Activated T-helper 1 cell treated with anti-CD3 and anti-CD28 coated beads, Interleukin-12 subunit alpha, Interleukin-12 subunit beta, Interleukin-2, Interleukin-4 antibody, amounts not matched to agents 30 ng/mL and 10 ng/mL and 1 ng/mL, durations not matched to agents 14 hours and 24 hours and 36 hours (primary cell): ENCODE measurements at places on chromosomes 16 and 17.

- peaks cover 2% of the 10 kb centered on the region for H3K4me1 ChIP-seq
- no peak for DNase-seq
- no peaks in the 10 kb centered on the region for H3K27me3 ChIP-seq
- no peak overlapping the region for H3K27ac ChIP-seq
These were observed 173.8 kb upstream of the RPH3AL start for GRCh38 chr17:526425-526824.

GRCh38 chr17:37019117-37019740 is 70.5 kb downstream of the AATF start:
- no peak overlapping the region for H3K4me3 ChIP-seq
- no peak for DNase-seq
- H3K27ac ChIP-seq, result no peak overlapping the region

GRCh38 chr16:15961060-15961511 is 11.7 kb downstream of the ABCC1 start:
- H3K27me3 ChIP-seq, result no peaks in the 10 kb centered on the region
- H3K4me1 ChIP-seq, result peaks cover 63% of the 10 kb centered on the region
- DNase-seq, result peak; percentile 76
- H3K36me3 ChIP-seq, result peaks cover 34% of the 10 kb centered on the region

DNA sequence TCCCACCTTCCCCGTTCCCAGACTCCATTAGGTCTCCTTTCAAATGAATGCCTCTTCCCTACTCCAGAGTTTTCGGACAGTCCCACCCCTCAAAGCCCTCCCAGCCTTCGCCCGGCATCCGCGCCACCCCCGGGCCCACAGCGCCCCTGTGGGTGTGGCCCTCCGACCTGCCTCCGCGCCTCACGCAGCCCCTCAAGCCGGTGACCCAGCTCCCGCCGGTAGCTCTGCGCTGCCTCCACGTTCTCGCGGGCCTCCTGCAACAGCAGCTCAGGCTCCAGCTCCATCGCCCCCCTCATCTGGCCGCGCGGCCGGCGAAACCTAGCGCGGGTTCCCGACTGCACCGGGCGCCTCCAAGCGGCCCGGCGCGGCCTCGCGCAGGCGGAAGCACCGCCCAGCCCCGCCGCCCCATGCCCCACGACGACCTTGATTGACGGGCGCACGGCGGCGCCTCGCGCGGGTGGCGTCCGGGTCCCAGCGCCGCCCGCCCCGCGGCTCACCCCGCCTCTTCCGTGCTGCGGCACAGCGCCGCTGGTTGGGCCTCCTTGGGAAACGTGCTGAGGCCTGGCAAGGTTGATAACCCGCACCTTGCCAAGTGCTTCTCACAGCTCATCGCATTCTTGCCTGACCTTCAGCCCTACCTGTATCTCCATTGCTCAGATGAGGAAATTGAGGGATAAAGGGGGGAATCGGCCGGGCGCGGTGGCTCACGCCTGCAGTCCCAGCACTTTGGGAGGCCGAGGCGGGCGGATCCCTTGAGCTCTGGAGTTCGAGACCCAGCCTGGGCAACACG is at the start of gene CRLF3:
Gene CRLF3, minus strand, starts transcription at position 337 of the 790 bp plus-strand sequence. Its CDS starts 41 bp downstream, at position 296.
- peak; percentile 90 for DNase-seq
- peak within 1 kb of the TSS; percentile 100 for H3K4me3 ChIP-seq
- H3K27ac ChIP-seq, result peak within 1 kb of the TSS; percentile 89
- peaks cover 12% of the 10 kb centered on the region for H3K36me3 ChIP-seq
- no peaks in the 10 kb centered on the region for H3K27me3 ChIP-seq
- H3K4me1 ChIP-seq, result peaks cover 30% of the 10 kb centered on the region

- no peaks in the 10 kb centered on the region for H3K36me3 ChIP-seq
- H3K27ac ChIP-seq, result no peak overlapping the region
- no peak overlapping the region for H3K4me3 ChIP-seq
- H3K27me3 ChIP-seq, result peaks cover 23% of the 10 kb centered on the region
These were observed 205.5 kb upstream of the FOXF1 start for GRCh38 chr16:86304868-86305267.

- H3K4me1 ChIP-seq, result no peaks in the 10 kb centered on the region
- H3K4me3 ChIP-seq, result no peak overlapping the region
- no peaks in the 10 kb centered on the region for H3K27me3 ChIP-seq
- H3K27ac ChIP-seq, result no peak overlapping the region
- DNase-seq, result no peak
- no peaks in the 10 kb centered on the region for H3K36me3 ChIP-seq
These were observed 241.4 kb downstream of the PMP22 start for GRCh38 chr17:15023589-15024336.

GRCh38 chr17:10613775-10614513 is 43.2 kb downstream of the MYH3 start:
- no peak for DNase-seq
- H3K36me3 ChIP-seq, result no peaks in the 10 kb centered on the region
- no peak overlapping the region for H3K27ac ChIP-seq
- H3K4me1 ChIP-seq, result no peaks in the 10 kb centered on the region
- H3K4me3 ChIP-seq, result no peak overlapping the region

DNA sequence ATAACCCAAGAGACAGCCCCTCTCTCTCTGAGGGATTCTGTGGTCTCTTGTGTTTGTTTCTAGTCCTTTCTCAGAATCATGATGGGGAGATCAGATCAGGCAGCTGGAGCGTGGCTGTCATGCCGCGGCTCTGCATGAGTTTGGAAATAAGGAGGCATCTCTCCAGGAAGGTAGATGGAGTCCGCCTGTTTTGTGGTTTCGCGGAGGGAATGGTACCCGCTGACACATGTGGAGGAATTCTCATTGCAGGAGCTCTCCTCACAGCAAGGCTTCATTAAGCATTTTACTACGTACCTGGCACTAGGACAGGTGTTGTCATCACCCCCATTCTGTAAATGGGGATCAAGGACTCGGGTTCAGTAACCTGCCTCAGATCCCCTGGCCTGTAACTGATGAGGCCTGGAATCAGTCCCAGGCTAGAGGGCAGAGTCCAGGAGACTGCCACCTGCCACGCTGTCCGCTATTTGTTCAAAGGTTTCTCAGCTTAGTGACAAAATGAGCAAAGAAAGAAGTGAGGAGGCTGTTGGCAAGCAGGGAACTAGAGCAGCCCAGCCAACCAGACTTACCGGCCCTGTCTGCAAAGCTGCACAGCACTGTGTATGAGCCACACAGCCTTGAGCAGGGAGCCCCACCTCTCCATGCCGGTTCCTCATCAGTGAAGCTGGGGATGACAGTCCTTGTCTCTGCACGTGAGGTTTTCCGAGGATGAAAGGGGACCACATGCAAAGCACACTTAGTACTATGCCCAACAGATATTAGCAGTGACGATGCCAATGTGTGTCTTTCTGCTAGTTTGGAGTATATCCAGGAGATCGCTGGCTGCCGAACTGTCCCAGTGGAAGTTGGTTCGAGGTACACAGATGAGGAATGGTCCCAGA is 11.0 kb downstream of the KDM8 start:
- no peak overlapping the region for H3K4me3 ChIP-seq
- H3K27ac ChIP-seq, result no peak overlapping the region
- no peak for DNase-seq
- H3K27me3 ChIP-seq, result no peaks in the 10 kb centered on the region
- peaks cover 12% of the 10 kb centered on the region for H3K4me1 ChIP-seq
- peaks cover 22% of the 10 kb centered on the region for H3K36me3 ChIP-seq

DNA sequence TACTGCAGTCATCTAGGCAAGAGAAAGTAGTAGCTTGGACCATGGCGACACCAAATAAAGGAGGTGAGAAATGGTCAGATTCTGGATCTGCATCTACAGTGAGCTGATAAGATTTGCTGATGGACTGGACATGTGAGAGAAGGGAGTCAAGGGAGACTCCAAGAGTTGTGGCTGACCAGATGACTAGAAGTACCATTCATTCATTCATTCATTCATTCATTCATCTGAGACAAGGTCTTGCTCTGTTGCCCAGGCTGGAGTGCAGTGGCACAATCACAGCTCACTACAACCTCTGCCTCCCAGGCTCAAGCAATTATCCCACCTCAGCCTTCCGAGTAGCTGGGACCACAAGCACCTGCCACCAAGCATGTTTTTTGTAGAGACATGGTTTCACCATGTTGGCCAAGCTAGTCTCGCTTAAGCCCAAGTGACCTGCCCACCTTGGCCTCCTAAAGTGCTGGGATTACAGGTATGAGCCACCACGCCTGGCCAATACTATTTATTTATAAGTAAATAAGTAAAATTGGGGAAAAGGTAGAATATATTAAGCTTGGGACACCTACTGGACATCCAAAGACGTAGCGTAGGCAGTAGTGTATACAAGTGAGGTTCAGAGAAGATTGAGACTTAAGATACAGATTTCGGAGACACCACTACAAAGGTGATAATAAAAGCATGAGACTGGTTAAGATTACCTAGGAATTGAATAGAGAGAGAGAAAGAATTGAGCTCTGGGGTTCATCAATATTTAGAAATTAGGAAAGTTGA is 15.7 kb upstream of the RNF43 start:
- DNase-seq, result no peak
- H3K27ac ChIP-seq, result peak overlapping the region; percentile 38
- H3K27me3 ChIP-seq, result peaks cover 2% of the 10 kb centered on the region
- no peaks in the 10 kb centered on the region for H3K36me3 ChIP-seq
- H3K4me3 ChIP-seq, result no peak overlapping the region
